T-helper 9 cell (primary cell): ENCODE measurements at places on chromosomes 2 and 18.

- no peak for DNase-seq
Measured at GRCh38 chr2:230784795-230785194, 72.2 kb downstream of the CAB39 start.

- no peak for DNase-seq
Measured at GRCh38 chr2:181459621-181460021, 2.4 kb downstream of the ITGA4 start.

GRCh38 chr18:12305930-12306629 lies 2.0 kb upstream of the TUBB6 start:
- DNase-seq, result no peak

GRCh38 chr2:105070010-105070865 lies 32.4 kb downstream of the MRPS9 start:
- DNase-seq, result no peak

DNA sequence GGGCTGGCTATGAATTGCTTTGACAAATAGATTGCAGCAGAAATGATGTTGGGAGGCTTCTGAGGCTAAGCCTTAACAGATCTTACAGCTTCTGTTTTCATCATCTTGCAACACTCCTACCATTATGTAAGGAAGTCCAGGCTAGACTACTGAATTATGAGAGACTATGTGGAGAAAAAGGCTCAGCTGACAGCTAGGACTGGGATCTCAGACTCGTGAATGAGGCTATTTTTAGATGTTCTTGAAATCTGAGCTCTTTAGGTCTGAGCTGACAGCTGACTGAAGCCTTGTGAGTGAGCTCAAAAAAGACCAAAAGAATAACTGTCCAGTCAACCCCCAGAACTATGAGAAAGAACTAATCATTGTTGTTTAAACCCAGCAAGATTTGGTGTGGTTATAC lies 70.3 kb downstream of the VWC2L start:
- no peak for DNase-seq

DNA sequence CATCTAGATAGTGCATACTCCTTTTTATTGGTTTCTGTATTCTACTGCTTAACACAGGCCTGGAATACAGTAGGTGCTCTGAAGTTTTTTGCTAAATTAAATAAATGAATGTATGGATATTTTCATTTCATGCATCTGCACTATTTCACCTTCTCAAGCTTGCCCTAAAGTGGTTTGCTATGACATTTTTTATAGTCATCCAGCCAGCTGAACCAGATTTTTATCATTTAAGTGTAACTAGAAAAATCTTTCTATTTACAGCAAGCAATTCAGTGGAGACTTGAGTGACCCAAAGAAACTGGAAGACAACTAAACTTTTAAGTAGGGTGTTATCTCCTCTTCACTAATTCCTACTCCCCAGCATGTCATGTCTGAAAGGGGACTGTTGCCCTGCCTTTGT lies 354.9 kb downstream of the OSR1 start:
- no peak for DNase-seq

GRCh38 chr2:23826771-23827170 lies 100.2 kb downstream of the ATAD2B start:
- no peak for DNase-seq

DNA sequence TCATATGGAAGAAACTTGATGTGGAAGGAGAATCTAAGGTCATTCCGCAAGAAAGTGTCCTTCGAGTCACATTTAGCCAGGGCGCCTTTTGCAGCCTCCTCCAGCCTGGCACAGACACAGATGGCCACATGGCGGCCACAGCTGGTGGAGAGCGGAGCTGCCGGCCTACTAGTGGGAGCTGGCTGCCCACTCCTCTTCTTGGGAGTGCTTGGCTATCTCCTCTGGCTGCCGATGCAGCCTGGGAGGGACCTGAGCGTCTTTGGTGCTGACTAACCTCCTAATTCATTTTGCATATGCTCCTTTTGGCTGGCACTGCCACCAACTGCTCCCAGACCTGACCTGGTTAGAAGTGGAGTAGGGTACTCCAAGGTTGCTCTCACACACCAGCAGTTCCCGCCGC lies 199.3 kb upstream of the MYT1L start:
- DNase-seq, result no peak

DNA sequence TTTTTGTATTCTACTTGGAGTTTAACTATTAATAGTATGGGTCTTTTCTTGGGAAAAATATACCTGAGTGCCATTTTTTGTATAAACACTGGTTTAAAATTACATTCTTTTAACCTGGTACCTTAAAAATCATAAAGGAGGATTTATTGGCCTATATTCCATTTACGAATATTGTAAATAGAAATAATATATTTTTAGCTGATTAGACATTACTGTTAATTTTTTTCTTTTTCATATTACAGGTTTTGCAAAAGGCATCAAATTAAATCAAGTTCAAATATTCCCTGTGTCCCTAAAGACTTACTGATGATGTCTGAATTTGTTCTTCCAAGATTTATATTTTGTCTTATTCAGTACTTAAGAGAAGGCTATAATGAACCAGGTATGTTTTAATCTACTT lies 44.7 kb downstream of the UBR3 start:
- no peak for DNase-seq

- no peak for DNase-seq
Measured at GRCh38 chr2:147543056-147543455, 301.8 kb upstream of the ACVR2A start.

GRCh38 chr2:208415255-208415654 lies 8.7 kb downstream of the PTH2R start:
- no peak for DNase-seq

- no peak for DNase-seq
Measured at GRCh38 chr2:216555274-216555673, 56.6 kb downstream of the RPL37A start.

- DNase-seq, result no peak
Measured at GRCh38 chr2:18479947-18480369, 80.5 kb downstream of the RDH14 start.

DNA sequence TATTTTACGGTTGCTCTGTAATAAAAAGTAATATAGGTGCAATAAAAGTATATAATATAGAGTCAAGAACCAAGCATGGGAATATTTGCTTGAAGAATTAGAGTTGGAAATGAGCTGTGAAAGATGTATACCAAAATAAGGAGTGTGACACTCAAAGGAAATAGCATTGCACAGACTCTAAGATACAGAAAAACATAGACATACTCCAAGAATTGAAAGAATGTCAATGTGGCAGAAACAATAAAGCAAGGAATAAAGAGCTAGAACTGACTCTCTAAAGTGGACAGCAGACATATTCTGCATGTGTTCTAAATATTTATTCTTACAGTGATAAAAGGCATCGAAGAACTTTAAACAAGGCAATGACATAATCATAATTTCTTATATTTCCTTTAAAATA lies 561.1 kb upstream of the SETBP1 start:
- no peak for DNase-seq

- DNase-seq, result no peak
Measured at GRCh38 chr18:76610933-76611749, 116.1 kb upstream of the ZNF516 start.

- DNase-seq, result no peak
Measured at GRCh38 chr2:75870651-75871137, 160.0 kb upstream of the GCFC2 start.

GRCh38 chr2:169736902-169737301 lies 3.3 kb downstream of the KLHL23 start:
- no peak for DNase-seq

DNA sequence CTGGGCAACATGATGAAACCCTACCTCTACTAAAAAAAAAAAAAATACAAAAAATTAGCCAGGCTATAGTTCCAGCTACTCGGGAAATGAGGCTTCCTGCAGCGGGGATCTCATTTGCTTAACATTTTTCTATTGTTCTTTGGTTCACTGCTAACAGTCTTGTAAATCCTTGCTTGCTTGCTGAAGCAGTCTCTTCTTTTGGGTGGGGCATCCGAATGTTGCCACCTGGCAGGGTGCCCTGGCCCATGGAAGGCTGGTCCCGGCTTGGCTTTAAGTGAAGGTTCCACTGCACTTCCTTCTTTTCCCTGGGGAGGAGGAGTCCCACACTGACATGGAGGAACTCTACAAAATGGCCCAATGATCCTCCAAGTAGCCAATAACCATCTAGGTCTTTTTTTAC lies 6.0 kb upstream of the ANKRD29 start:
- no peak for DNase-seq

GRCh38 chr2:220269367-220269766 lies 641.9 kb downstream of the SLC4A3 start:
- no peak for DNase-seq
